ENCODE measurements at places on chromosomes 4 and X.
A peak's percentile ranks its signal among the peaks of the same experiment; 100 is the strongest.

- no peak for DNase-seq
These were observed 16.7 kb downstream of the TMSB4X start for GRCh38 chrX:12991575-12991974.

- DNase-seq = peak; percentile 69
These were observed 1.2 kb downstream of the MSN start for GRCh38 chrX:65668377-65669310.

DNA sequence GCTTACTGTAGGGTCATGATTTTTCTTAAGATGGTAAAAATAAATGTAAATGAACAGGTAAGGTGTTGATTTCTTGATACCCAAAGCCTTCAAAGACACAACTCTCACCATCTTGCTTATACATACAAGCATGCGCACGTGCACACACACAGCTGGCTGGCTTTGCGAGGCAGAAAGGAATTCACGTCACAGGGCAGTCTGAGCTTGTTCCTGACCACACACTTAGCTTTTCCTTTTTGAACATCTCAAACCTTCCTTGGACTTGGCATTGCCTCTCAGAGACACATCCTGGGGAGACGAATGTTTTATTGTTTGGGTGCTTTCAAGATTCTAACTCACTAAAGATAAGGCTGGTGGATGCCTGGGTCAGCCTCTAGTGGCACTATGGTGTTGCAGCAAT is 175.0 kb downstream of the NHS start:
- no peak for DNase-seq

DNA sequence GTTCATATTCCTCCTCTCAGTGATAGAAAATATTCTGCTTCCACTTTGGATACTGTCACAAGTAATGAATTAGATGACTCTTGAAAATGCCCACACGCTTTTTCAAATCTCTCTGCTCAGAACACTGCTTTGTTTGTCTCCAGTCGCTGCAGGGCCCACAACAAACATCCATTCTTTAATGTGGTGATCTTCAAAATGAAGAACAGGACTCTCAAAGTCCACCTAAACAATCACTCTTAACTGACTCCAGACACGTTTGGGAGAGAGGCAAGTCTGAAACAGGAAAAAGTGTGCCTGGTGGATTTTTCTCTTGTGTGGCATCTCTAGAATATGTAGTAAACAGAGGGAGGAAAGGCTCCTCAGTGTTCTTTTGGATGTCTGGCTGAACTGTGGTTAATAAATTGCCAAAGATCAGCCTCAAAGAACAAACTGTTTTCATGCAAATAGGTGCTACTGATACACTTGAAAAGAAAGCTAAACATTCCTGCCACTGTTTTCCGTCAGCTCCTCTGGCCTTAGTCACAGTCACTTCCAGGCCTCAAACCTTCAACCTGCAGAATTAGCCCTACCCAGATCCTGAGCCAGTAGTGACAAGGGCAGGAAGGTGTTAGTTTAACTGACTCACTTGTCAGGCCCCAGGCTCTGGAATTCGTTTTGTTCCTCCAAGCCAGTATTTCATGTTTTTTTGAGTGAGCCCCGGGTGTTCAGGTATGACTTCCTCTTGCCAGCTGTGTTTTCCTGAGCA is 259.6 kb upstream of the GPC4 start:
- DNase-seq = no peak

- no peak for DNase-seq
These were observed 64.7 kb downstream of the C4orf46 start for GRCh38 chr4:158606969-158607368.

DNA sequence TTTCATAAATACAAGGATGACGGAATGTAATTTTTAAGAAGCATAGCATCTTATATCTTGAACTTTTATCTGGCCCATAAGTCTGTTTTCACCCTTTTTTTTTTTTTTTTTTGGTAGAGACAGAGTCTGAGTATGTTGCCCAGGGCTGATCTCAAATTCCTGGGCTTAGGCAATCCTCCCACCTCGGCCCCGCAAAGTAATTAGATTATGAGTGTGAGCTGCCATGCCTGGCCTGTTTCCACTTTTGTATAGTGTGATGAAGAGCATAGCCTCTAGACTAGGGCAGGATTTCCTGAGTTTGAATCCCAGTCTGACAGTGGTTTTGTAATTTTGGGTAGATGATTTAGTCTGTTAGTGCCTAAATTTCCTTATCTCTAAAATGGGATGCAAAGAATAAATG is 11.0 kb downstream of the STIM2 start:
- DNase-seq = no peak

DNA sequence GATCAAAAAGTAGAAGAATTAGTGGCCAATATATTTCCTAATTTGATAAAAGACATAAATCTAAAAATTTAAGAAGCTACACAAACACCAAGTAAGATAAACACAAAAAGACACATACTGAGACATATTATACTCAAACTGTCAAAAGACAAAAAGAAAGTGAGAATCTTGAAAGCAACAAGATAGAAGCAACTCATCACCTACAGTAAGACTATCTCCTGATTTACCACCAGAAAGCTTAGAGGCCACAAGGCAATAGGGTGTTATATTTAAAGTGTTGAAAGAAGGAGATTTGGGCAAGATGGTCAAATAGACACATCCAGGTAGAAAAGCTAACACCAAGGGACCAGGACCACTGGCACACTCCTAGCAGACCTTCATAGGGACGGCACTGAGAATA is 79.4 kb downstream of the ITM2A start:
- DNase-seq = no peak

DNA sequence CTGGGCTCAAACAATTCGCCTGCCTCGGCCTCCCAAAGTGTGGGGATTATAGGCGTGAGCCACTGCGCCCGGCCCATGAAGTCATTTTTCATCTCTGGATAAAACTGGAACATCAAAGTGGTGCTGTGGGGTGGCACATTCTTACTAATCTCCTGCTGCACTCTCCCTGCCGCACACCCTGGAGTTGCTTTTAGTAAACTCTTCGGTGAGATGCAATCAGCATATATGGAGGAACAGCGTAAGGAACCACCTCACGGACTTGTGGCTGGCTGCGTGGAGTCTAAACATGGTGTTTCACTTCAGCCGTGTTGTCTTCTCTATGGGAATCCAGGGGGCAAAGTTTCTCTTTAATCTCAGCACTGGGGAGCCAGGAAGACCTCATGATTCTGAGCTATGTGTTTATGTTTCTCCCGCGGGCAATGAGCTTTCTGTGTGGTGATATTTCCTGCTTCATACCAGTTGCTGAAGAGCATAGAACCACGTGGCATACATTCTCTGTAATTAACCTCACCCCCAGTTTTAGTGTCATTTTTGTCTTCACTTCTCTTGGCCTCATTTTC is 2.1 kb upstream of the RHOH start:
- DNase-seq = peak; percentile 70

DNA sequence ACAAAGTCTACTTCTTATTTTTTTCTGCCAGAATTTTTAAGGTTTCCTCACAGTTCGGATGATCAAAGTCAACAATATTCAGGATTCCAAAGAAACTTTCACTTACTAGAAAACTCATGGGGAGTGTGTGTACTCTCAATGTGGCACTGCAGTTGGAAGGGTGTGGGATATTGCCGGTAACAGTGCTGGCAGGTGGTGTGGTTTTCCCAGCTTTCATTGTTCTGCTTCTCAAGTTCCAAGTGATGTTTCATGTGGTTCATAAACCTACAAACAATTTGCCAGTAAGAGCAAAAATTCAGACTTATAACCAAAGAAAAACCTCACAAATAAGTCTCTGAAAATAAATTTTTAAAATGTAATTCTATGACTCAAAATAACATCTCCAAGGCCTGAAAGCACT is 39.8 kb downstream of the ZNF280C start:
- no peak for DNase-seq

- no peak for DNase-seq
These were observed 26.0 kb downstream of the SH3TC1 start for GRCh38 chr4:8224975-8225625.

- no peak for DNase-seq
These were observed 7.3 kb upstream of the SEC24D start for GRCh38 chr4:118843237-118843636.

DNA sequence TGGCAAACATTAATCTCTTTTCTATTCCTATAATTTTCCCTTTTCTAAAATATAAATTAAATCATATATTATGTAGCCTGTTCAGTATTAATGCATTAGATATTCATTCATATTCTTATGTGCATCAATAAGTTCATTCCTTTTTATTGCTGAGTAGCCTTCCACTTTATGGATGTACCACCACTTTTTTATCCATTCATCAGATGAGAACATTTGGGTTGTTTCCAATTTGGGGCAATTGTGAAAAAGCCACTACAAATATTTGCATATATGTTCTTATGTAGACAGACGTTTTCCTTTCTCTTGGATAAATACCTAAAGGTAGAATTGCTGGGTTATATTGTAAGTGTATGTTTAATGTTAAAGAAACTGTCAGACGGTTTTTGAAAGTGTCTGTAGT is 79.4 kb upstream of the MAPK10 start:
- no peak for DNase-seq

DNA sequence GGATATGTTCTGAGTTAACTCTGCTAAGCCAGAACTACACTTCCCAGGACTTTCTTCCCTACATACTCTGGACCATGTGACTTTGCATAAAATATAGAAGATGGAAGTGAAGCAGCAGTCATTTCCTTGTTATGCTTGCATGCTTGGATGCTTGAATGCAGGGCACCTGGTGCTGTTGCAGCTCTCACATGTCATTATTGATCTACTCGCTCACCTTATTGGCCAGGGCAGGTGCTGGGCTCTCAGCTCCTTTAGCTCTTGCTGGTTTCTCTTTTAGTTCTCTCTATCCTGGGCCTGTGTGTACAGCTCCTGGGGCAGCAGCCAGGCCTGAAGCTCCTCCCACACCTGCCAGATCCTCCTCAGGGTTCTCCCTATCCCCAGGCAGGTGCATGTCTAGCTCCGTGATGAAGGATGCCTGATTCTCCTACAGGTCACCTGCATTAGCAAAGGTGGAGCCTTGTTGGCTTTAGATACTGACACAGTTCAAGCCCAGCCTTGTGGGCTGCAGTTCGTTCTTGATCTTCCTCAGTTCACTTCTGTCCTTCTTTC is 53.3 kb downstream of the MED28 start:
- no peak for DNase-seq

DNA sequence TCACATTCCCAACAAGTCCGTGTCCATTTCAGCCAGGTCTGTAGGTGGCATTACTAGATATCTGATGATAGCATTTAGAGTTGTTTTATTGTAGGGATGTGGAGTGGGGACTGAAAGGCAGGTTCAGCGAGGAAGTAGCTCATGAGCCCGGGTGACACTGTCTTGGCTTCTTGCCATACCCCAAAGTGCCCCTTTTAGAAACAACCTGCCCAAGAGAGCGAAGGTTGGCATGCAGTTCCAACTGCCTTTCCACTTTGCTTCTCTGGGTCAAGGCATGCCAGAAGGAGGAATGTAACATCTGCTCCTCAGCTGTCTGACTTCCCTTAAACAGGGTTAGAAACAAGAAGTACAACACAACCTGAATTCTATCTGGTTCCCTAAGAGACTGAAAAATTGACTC is 9.0 kb downstream of the GRIA3 start:
- no peak for DNase-seq

- no peak for DNase-seq
These were observed 26.7 kb downstream of the SMARCA1 start for GRCh38 chrX:129496625-129497024.

GRCh38 chr4:85829276-85830051 is 354.5 kb downstream of the ARHGAP24 start:
- DNase-seq = no peak

- peak; percentile 32 for DNase-seq
These were observed 170.4 kb downstream of the SMIM20 start for GRCh38 chr4:26084414-26084813.

DNA sequence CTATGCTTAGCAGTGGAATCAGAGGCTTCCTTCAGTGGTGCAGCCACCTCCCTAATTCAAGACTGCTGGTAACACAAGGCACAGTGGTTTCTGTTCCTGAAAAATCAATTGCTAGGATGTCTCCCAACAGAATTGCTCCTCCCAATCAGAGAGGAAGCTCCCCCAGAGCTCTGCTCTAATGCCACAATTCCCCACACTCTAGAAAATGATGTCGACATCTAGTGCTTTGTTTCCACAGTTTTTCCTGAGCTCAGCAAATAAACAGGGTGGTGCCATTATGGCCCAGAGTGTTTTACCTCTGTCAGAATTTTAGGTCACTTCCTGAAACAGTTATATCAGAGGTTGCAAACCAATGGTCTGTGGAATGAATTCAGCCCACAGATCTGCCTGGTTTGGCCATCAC is 24.7 kb downstream of the TAB3 start:
- DNase-seq = no peak

- no peak for DNase-seq
These were observed 496.2 kb upstream of the NDST4 start for GRCh38 chr4:115609631-115610030.

GRCh38 chrX:110600745-110601310 is 194.8 kb downstream of the CHRDL1 start:
- DNase-seq = no peak

- DNase-seq = no peak
These were observed 51.5 kb downstream of the SEL1L3 start for GRCh38 chr4:25811374-25811690.

DNA sequence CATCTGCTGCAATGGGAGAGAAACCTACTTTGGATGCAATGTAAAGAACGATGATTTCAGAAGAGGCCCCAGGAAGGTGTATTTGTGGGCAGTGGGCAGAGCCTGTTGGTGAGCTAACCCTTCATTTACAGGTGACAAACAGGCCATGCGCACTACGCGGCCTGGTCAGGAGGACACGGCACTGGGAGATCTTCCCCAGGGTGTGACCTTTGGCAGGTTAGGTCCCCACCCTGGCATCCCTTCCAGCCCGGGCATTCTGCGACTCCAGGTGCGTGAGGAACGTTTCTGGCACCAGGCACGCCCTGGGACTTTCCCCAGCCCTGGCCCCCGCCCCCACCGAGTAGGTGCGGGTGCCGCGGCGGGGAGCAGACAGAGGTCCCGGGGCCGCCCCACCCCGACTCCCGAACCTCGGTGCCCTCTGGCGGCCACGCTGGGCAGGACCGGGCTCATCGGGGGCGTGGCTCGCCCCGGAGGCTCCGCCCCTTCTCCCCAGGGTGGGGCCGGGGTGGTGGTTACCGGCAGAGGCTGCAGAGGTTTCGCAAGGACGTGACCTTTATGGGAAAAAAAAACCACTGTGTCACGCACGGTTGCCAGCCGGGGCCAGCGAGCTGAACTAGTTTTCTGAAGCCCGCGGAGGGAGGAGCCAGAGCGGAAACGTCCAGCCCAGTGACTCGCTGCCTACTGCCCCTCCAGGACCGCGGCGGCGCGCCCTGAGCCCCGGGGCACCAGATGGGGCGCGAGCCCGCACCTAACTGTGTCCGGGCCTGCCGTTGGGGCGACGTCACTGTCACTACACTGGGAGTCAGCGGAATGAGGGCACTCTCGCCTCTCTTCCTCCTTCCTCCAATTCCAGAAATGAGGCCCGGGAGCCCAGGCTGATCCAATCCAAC is 5.0 kb upstream of the NYX start:
- DNase-seq = peak; percentile 97

GRCh38 chrX:138745196-138745595 is 33.7 kb upstream of the FGF13 start:
- no peak for DNase-seq

- no peak for DNase-seq
These were observed 41.3 kb downstream of the DOCK11 start for GRCh38 chrX:118536687-118537461.

Measured in activated T-cell treated with anti-CD3 and anti-CD28 coated beads, Interleukin-2, amount 50 U/mL, for 48 hours (primary cell).